NCI-H187 (cell line): ENCODE measurements at places on chromosomes 3 and 15.

GRCh38 chr3:25344670-25345069 is 83.4 kb upstream of the RARB start:
- no peak for DNase-seq

DNA sequence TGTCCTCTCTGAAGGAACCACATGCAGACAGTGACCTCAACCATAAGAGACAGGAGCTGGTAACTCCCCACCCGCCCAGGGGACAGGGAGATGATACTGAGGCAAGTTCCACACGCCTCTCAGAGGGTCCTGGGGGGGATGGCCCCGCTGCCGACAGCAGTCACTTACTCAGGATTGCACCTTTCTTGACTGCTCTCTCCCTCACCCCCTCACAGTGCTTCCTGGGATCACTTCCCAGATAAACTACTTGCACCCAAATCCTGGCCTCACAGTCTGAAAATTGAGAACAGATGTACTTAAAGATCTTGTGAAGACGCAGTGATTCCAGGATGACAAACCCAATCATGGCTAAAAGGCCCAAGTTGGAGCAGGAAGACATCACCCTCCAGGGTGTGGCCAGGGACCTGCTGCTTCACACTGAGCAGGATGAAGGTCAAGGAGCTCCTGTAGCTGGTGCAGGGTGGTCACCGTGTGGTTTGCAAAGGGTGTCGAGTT is 207.6 kb downstream of the ADAMTS17 start:
- no peak for DNase-seq

- no peak for DNase-seq
Measured at GRCh38 chr3:28334552-28334951, 14.0 kb upstream of the ZCWPW2 start.

GRCh38 chr3:48411606-48412374 is 18.1 kb downstream of the PLXNB1 start:
- DNase-seq: no peak

GRCh38 chr3:141996437-141996836 is 120.0 kb downstream of the ATP1B3 start:
- DNase-seq: no peak

- DNase-seq: no peak
Measured at GRCh38 chr3:38724392-38724736, 74.9 kb upstream of the SCN5A start.

DNA sequence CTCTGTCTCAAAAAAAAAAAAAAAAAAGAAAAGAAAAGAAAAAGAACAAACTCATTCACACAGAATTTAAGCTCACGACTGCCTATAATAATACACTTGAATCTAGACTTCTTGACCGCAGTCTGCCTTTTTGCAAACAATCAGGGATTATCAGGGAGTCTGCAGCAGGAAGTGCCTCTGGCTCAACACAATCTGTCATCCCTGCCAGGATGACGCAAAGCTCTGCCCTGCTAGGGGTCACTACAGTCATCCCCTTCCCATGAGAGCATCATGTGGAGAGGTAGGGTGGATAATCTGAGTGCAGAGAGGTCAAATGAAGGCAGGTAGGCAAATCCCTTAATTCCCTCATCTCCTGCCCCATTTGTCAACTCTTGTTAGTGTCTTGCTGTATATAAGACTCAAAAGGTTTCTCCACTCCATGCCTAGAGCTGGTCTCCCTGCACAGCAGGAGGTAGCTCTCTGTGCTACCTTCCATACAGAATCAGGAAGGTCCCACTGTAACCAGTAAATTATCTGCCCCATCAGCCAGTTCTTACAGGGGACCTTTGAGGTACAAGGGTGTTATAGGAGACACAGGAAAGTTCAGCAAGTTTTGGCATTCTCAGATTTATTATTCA is 4.2 kb downstream of the UBAP1L start:
- DNase-seq: no peak

DNA sequence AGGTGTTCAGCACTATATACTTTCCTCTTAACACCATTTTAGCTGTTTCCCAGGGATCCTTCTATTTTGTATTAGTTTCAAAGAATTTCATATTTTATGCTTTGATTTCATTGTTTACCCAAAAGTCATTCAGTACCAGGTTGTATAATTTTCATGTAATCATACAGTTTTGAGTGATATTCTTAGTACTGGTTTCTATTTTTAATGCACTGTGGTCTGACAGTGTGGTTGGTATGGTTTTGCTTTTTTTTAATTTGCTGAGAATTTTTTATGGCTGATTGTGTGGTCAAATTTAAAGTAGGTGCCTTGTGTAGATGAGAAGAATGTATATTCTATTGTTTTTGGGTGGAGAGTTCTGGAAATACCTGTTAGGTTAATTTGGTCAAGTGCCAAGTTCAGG is 323.4 kb upstream of the EPHA6 start:
- DNase-seq: no peak

DNA sequence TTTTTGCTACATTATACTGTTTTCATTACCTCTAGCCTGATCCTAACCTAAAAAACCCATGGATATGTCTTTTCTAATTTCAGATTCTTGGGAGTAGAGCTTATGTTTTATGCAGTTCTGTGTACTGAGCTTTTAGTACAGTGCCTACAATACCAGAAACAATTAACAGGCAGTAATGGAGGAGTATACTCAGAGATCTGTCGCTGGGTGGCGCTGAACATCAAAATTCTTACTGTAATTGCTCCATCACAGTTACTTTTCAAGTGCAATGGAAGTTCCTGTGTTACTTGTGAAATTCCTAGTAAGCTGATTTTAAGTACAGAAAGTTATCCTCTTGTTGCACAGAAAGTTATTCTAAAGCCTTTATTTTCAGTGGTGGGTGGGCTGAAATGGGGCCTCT is 66.9 kb downstream of the RNF13 start:
- no peak for DNase-seq

- DNase-seq: no peak
Measured at GRCh38 chr3:56075089-56075488, 393.2 kb downstream of the ERC2 start.

- no peak for DNase-seq
Measured at GRCh38 chr3:45880725-45881077, 5.6 kb upstream of the CCR9 start.

DNA sequence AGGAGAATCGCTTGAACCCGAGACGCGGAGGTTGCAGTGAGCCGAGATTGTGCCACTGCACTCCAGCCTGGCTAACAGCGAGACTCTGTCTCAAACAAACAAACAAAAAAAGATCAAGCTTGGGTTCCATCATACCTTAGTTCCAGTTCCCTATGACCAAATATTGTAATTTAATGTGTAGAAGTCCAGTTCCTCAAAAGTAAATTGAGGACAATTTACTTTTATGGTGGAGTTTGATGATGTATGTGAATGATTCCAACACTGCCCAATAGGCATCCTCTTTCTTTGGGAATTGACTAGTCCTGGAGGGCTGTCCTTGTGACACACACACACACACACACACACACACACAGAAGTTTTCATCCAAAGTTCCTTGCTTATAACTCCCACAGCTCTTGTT is 2.8 kb upstream of the PKM start:
- DNase-seq: no peak

DNA sequence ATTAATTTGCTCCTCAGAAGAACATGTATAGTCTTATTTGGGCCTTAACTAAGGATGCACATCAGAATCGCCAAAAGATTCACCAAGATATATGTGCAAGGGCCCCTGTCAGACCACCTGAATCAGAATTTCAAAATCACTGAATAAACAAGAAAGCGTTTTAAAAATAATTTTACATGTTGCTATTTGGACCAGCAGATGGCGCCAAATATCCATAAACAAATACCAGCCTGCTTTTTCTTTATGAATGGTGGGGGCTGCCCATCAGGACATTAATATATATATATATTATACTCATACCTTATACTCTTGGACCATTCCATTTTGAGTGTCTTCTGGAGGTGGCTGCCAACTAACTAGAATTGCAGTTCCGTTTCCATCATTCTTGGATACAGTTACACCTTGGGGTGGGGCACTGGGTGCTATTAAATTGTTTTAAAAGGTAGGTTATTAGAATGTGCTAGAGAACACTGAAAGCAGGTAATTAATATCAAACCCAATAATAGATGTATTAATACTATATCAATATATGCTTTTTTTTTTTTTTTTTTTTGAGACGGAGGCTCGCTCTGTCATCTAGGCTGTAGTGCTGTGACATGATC is 1108.3 kb downstream of the ROBO1 start:
- DNase-seq: no peak

GRCh38 chr3:140602781-140603180 is 75.1 kb upstream of the TRIM42 start:
- DNase-seq: no peak

DNA sequence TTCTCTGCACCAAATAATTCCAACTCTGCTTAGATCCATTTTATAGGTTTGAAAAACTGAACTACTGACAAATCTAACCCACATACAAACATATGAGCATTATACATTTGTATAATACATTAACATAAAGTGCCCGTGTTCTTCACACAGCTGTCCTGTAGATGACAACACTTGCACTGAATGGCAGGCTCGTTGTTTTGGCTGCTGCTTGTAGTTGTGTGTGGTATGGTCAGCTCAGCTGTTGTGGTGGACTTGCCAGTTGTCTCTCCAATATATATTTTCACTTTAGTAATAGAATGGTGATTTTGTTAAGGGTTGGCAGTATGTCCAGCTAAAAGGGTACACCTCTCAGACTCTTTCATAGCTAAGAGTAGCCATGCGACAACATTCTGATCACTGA is 30.5 kb downstream of the CHST2 start:
- no peak for DNase-seq

DNA sequence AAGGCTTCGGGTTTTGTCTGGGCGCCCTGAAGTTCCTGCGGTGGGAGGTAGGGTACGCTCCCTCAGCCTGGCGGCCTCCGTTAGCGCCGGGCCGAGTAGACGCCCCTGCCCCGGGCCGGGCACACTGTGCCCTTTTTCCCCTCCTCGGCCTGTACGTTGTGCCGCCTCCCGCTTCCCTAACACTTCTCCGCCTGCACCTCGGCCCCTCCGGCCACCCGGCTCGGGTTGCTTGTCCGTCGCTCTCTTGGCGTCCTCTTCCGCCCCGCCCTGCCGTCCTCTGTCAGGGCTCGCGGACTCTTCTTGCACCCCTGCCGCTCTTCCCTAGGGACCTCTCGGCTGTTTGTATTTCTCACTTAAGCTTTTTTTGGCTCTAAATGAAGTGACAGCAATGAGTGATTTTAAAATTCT is 384 bp downstream of the KNL1 start:
- DNase-seq: peak; percentile 28

- no peak for DNase-seq
Measured at GRCh38 chr3:4814305-4814903, 164.8 kb upstream of the BHLHE40 start.

DNA sequence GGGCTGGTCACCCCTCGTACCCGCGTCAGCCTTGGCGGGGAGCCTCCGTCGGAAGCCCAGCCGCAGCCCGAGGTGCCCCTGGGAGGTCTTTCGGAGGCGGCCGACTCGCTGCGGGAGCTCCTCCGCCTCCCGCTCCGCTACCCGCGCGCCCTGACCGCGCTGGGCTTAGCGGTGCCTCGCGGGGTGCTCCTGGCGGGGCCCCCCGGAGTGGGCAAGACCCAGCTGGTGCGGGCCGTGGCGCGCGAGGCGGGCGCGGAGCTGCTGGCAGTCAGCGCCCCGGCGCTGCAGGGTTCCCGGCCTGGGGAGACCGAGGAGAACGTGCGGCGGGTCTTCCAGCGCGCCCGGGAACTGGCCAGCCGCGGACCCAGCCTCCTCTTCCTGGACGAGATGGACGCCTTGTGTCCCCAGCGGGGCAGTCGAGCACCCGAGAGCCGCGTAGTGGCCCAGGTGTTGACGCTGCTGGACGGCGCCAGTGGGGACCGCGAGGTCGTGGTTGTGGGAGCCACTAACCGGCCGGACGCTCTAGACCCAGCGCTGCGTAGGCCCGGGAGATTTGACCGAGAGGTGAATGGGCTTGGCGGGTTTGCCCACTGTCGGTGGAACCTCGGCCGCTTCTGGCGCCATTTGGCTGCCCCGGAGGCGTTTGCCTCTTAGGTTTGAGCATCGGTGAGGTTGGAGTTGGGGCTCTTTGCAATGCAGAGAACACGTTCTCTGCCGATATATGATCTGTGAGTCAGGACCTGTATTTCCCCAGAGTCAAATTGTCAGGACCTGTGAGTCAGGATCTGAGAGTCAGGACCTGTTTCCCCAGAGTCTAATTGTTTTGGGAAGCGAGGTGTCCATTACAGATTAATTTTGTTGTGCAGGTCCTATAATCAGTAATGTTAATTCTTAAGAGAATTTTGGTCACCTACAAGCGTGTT is 24.9 kb upstream of the GATM start:
- DNase-seq: no peak

- DNase-seq: peak; percentile 53
Measured at GRCh38 chr15:40569129-40569953, at the start of gene RPUSD2. TSS of gene RPUSD2 (plus strand) at chr15:40569299. CDS start at chr15:40569338, 39 bp downstream.

DNA sequence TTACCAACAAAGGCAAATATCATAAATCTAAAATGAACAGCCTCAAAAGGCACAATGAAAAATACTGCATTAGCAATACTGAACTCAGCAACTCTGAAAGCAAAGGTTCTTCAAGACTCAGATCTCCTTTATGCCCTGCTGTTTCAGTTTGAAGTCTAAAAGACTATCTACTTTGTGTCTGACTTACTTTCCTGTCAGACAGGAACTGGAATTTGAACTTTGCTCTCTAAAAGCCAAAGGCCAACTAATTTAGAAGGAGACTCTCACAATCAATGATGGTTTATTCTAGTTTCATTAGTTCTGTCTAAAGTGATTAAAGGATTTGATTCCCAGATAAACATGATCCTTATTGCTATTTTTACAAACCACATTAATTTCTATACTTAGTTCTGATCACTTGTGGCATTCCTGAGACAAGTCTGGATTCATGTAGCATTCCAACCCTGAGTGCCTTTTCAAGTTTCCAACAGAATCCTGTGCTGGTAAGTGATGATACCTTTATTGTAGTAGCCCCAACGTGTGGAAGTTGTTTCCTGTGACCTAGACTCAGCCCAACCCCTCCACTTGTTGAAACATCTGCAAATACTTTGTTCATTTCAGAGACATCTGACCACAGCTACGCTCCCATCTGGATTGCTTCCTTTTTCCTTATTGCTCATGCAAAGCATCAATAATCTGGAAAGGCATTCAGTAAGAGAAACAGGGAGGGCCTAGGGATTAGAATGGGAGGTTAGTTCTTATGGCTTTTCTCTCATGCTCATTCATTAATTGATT is 14.9 kb upstream of the LEKR1 start:
- no peak for DNase-seq

DNA sequence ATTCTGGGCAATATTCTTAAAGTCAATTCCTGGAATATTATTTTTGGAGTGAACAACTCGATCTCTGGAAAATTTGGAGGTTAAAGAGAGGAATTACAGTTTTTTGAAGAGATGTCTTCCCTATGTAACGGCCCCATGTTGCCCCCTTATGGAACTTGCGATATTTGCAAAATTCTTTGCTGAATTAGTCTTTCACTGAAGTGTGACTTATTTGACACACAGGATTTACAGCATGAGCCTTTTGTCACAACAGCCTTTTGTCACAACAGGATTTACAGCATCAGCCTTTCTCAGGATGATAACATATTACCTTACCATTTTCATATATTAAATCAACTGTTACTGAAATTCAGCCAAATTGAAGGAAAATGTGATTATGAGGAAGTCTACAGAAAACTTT is 37.8 kb upstream of the SPTSSB start:
- no peak for DNase-seq
